ENCODE measurements at places on chromosomes 3 and 15.

DNA sequence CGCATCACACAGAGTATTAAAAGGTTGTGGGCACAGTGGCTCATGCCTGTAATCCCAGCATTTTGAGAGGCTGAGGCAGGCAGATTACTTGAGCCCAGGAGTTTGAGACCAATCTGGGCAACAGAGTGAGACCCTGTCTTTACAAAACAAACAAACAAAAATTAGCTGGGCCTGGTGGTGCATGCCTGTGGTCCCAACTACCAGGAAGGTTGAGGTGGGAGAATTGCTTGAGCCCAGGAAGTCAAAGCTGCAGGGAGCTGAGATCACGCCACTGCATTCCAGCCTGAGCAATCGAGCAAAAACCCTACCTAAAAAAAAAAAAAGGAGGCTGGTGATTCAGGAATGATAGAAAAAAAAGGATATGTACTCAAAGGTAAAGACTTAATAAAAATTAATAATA, 28.2 kb upstream of the ST6GAL1 start:
- DNase-seq: no peak

DNA sequence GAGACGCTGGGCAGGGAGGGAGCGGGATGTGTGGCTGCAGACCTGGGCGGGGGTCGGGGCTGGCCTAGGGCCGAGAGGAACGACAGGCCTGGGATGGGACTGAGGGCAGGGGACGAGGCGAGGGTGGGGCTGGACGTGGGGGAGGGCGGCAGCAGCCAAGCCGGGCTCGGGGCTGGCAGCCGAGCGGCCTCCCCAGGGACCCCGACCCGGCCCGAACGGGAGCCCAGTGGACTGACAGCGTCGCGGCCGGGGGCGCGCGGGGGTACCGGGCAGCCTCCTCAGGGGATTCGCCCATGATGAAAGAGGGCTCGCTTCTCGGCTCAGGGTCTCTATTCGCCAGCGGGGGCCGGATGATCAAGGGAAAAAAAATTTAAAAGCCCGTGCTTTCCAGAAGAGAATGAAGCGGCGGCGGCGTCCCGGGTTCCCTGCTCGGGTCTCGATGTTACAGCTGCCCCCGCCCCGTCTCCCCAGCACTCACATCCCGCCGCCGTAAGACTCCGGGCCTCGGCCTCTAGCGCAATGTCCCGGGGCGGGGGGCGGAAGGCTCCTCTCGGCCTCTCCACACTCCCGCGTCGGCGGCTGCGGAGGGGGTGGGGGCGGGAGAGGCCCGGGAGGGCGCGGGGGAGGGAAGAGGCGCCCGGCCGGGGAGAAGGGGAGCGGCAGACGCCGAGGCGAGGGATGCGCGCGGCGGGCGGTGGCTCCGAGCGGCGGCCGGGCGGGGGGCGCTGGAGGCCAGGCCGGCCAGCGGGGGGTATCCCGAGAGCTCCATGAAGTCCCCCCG, 4.3 kb downstream of the PTH1R start:
- peak; percentile 27 for DNase-seq

DNA sequence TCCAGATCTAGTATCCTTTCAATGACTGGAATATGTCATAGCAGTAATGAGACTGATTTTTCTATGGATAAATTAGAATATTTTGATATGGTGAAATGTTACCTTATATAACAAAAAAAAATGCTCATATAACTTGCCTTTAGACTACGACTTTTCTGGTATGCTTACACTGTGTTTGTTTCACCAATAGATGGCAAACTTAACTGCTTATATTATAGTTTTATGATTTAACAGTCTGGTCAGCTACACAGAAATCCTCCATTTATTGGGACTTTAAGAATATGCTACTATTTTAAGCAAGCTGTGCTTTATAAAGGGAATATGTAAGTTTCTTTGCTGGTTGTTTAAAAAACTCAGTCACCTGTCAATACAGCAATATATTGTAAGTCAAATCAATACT, 205.6 kb downstream of the VGLL3 start:
- no peak for DNase-seq

- no peak for DNase-seq
These were observed 64.7 kb downstream of the ARRDC4 start for GRCh38 chr15:98025237-98025636.

- DNase-seq: no peak
These were observed 656.3 kb downstream of the RBMS3 start for GRCh38 chr3:29937185-29937584.

DNA sequence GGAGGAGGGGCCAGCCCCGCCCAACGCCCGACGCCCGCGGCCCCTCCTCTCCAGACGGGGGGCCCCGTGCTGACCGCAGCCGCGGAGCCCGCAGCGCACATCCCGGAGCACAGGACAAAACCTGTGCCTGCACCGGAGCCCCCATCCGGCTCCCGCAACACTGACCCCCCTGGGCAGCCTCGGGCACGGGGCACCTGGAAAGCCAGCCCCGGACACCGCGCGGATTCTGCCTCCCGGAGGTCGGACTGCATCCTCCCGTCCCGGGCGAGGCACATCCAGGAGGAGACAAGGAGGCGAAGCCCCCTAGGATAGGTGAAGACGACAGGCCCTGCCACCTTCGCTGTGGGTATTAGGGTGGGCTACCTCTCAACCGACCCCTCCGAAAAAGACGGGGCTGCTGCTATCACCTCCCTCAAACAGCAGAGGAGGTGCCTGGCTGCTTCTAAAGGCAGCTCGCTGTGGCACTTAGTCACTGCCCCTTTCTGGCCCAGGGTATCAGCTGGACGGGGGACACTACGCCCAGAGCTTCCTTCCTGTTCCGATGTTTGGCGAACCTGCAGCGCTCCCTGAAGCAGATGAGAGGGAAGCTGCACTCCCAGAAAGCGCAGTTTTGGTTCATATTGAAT, 10.6 kb downstream of the XXYLT1 start:
- DNase-seq: peak; percentile 47

GRCh38 chr3:2261747-2262146, 163.1 kb downstream of the CNTN4 start:
- DNase-seq: no peak

DNA sequence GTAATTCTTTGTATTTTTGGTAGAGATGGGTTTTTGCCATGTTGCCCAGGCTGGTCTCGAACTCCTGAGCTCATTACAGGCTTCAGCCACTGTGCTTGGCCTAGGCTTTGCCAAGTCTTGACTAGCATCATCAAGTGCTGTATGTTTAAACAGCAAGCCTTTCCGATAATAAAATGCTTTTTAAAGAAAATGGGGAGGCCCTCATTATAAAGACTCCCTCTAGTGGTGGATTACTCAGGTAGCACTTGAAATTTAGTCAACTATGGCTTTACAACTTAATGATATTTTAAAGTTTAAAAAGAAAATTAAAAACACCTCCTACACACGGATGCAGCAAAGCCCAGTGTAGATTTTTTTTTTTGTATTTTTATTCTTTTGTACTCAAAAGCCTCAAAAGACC, 213.6 kb downstream of the GAP43 start:
- no peak for DNase-seq

- DNase-seq: no peak
These were observed 96.4 kb downstream of the NAALADL2 start for GRCh38 chr3:174955513-174956016.

- no peak for DNase-seq
These were observed 127.8 kb downstream of the GHSR start for GRCh38 chr3:172320468-172320867.

DNA sequence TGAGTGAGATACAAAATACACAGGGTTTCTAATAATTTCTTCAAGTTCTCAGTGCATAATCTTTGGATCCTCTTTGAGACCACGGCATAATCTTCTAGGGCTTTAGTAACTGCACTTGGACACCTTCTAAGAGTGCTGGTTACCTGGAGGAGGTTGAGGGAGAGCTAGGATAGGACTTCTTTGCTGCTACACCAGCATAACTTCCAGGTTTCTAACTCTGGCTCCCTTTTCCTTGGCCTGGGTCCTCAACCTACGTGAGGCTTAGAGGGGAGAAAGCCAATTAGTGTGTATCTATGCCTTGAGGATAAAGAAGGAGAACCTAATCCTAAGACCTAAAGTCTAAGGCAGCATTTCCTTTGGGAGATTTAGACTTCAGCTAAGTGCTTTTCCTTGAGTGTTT, 184.8 kb downstream of the LSAMP start:
- DNase-seq: no peak

DNA sequence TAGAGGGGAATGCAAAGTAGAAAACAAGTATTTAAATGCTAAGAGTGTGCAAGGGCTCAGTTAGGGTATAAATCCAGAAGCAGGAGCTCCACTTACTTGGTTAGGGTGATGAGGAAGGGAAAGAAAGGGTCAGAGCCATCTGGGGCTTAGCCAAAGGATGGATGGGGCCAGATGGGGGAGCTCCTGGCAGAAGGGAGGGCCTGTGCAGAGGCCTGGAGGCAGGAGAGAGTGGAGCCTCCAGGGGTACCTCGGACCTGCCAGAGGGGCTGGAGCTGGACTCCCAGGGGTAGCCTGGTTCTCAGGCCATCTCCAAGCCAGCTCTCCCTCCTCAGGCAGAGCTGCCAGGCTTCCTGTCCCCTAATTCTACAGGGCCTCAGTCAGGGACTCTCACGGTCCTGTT, 506.3 kb downstream of the SHQ1 start:
- no peak for DNase-seq

DNA sequence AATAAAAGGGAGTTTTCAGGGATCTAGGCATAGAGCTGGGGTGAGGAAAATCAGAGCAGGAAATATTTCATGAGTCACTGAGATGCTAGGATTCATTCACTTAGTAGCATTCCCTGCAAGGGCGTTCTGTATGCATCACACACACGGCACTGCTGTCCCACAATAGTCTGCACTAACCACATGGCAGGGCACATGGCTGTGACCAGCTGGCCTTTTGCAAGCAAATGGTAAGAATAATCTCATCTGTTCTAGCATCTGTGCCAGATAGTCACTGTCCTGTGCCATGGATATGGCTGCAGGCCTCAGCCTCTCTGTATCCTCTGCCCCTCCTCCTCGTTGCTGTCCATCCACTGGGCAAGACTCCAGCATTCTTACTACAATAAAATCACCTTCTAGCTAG, 37.8 kb downstream of the BOC start:
- no peak for DNase-seq

DNA sequence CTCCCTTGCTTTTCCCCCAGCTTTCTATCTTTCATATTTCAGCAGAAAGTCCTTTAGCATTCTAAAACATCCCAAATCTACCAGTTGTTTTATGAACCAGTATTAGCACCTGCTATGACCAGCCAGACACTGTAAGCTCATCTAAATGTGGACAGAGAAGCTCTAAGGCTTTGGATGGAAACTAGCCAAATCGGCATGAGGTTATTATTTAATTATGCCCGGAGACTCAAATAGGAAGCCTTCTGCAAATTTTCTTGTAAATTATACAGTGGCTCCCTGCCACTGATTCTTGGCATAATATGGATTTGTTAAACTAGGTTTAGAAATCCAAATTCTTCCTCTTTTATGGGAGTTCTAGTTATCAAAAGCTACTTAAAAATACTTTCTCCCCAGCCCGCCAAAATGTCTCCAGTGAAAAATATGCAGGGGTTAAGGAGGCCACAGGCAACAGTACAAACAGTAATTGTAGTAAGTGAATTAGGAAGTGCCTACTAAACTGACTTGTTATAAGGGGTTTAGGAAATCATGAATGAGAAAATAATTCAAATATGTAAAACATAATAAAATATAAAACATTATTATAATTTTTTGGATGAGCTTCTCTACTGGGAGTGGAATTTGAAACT, 15.4 kb downstream of the MYH15 start:
- DNase-seq: no peak

Measured in activated naive CD4-positive, alpha-beta T cell treated with anti-CD3 and anti-CD28 coated beads for 36 hours (primary cell).